T-helper 22 cell (primary cell): ENCODE measurements at places on chromosomes 3 and 15.

GRCh38 chr3:194369522-194370279, at the start of gene LRRC15:
Gene LRRC15, minus strand, starts transcription at chr3:194369743. Its CDS starts 8,700 bp downstream, at chr3:194361043.
- DNase-seq: no peak

- DNase-seq: no peak
Observed at GRCh38 chr15:77034695-77035489, 36.0 kb downstream of the TSPAN3 start.

DNA sequence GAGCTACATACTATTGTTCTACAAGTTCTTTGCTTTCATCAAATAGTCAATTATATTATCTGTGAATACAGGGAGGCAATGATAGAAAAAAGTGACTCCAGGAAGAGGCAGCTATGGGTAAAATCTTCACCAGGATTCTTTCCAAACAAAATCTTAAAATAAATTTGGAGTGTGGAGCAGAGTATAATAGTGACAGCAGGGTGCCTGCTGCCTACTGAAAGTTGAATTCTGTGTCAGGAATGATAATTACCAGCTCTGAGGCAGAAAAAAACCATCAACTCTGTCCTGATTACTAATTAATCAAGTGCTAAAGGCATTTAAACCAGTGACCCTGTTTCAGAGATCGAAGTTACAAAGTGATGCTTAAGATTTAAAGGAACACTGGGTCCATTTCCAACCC, 148.0 kb downstream of the DIPK2A start:
- no peak for DNase-seq

- DNase-seq: no peak
Observed at GRCh38 chr15:70741107-70741531, 22.2 kb downstream of the UACA start.

DNA sequence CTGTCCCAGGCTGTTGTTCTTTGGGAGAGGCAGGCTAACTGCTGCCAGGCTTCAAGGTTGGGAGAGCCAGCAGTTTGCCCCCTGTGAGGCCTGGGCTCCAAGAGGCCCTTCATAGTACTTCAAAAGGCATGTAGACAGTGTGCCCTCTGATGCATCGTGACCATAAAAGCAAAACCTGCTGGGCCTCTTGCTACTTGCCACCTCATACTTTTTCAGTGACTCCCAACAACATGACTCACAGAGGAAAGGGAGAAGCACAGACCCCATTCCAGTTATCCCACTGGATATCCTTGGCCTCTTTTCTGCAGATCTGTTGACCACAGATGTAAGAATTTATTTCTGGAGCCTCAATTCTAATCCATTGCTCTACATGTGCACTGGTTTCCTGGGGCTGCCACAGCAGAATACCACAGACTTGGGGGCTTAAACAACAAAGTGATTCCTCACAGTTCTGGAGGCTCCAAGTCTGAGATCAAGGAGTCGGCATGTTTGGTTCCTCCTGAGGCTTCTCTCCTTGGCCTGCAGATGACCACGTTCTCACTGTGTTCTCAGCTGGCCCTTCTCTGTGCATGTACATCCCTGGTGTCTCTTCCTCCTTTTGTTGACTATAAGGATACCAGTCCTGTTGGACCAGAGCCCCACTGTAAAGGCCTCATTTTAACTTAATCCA, 8.9 kb upstream of the NSMCE3 start:
- DNase-seq: no peak

- no peak for DNase-seq
Observed at GRCh38 chr3:68973639-68974038, 39.8 kb downstream of the EOGT start.
